ENCODE measurements at places on chromosomes 4 and X. TPM values are rescaled to one million over a fixed set of nuclear protein-coding genes. Genes with fewer than 3 reads are reported as not detected.

The PAK3 gene
- total RNA-seq, result 0.68 TPM

The NKRF gene
- 9.1 TPM for total RNA-seq

The CCDC120 gene
- 0.31 TPM for total RNA-seq

The ARAF gene
- 32.3 TPM for total RNA-seq

The PLXNA3 gene
- total RNA-seq, result 1.6 TPM

The MAGEA4 gene
- not detected for total RNA-seq

The PNMA5 gene
- not detected for total RNA-seq

The PAGE2 gene
- not detected for total RNA-seq

The CACNA1F gene
- total RNA-seq, result not detected

The MAGEB10 gene
- total RNA-seq, result not detected

The SORBS2 gene
- 0.41 TPM for total RNA-seq

The DCLK2 gene
- total RNA-seq, result 6.5 TPM

The FOXP3 gene
- not detected for total RNA-seq

The MEPE gene
- total RNA-seq, result not detected

The RBM47 gene
- 5.2 TPM for total RNA-seq

The TMEM35A gene
- not detected for total RNA-seq

The FGG gene
- total RNA-seq, result not detected

The ARMCX4 gene
- total RNA-seq, result 0.37 TPM

The GUCY1B1 gene
- total RNA-seq, result 13.0 TPM

The NUDT10 gene
- 14.6 TPM for total RNA-seq

The GAB3 gene
- total RNA-seq, result 0.33 TPM

The PDE6B gene
- 1.9 TPM for total RNA-seq

The CXCL1 gene
- not detected for total RNA-seq

The BMPR1B gene
- 5.9 TPM for total RNA-seq

The TDO2 gene
- 6.2 TPM for total RNA-seq

The DCAF12L1 gene
- total RNA-seq, result not detected

The CFI gene
- total RNA-seq, result 202 TPM

The SLC9B1 gene
- not detected for total RNA-seq

The SSX3 gene
- total RNA-seq, result not detected

The PCDH11X gene
- total RNA-seq, result 1.2 TPM

The FAM47B gene
- total RNA-seq, result not detected

Measured in H4 (cell line).